ENCODE measurements at places on chromosomes 5 and 9. TPM values are rescaled to one million over a fixed set of nuclear protein-coding genes. Genes with fewer than 3 reads are reported as not detected.

Gene RASGEF1C
- not detected for total RNA-seq

Gene ECSCR
- total RNA-seq = not detected

Gene INPP5E
- total RNA-seq = 14.4 TPM

Gene UBLCP1
- total RNA-seq = 32.1 TPM

Gene TLX3
- not detected for total RNA-seq

Gene NELFB
- total RNA-seq = 42.9 TPM

Gene PHF24
- not detected for total RNA-seq

Gene NMUR2
- total RNA-seq = not detected

Gene ZCCHC10
- 20.5 TPM for total RNA-seq

Gene OLFML2A
- total RNA-seq = not detected

Gene PPIP5K2
- 85.3 TPM for total RNA-seq

All from natural killer cell (primary cell).